ENCODE measurements at places on chromosomes 12 and 14. TPM values are rescaled to one million over a fixed set of nuclear protein-coding genes. Genes with fewer than 3 reads are reported as not detected.

- no peak for DNase-seq
Observed at GRCh38 chr14:73055251-73055650, 3.1 kb upstream of the RBM25 start.

- no peak for DNase-seq
Observed at GRCh38 chr12:92929983-92930382, 888 bp upstream of the EEA1 start.

DNA sequence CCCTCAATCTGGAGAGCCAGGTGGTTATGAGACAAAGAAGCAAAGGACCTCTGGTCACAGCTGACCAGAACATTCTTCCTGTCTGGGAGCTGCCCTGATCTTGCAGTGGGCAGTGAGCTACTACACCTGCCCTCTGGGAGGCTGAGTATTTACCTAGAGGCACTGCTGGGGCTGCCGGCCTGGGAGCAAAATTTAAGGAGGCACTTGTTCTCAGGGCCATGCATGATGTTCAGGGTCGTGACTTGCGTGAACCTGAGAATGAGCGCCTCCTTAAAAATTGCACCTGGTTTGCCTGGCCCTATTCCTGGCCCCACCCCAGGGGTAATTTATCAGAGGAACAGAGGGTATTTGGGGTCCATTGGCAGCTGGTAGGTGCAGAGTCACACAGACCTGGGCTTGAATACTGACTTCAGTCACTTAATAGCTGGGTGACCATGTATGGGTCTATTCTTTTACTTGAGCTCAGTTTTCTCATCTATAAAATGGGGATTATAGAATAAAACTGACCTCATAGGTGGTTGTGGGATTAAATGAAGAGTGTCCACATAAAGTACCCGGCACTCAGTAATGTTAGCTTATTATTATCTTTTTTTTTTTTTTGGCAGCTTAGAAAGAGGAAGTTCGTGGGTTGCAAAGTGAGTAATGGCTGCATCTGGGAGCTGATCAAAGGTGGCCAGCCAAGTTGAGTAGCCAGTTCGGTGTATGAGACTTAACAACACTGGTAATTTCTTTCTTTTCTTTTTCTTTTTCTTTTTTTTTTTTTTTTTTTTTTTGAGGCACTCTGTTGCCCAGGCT is 107.4 kb upstream of the MED13L start:
- no peak for DNase-seq

GRCh38 chr14:52546318-52546670 is 6.0 kb downstream of the TXNDC16 start:
- no peak for DNase-seq

DNA sequence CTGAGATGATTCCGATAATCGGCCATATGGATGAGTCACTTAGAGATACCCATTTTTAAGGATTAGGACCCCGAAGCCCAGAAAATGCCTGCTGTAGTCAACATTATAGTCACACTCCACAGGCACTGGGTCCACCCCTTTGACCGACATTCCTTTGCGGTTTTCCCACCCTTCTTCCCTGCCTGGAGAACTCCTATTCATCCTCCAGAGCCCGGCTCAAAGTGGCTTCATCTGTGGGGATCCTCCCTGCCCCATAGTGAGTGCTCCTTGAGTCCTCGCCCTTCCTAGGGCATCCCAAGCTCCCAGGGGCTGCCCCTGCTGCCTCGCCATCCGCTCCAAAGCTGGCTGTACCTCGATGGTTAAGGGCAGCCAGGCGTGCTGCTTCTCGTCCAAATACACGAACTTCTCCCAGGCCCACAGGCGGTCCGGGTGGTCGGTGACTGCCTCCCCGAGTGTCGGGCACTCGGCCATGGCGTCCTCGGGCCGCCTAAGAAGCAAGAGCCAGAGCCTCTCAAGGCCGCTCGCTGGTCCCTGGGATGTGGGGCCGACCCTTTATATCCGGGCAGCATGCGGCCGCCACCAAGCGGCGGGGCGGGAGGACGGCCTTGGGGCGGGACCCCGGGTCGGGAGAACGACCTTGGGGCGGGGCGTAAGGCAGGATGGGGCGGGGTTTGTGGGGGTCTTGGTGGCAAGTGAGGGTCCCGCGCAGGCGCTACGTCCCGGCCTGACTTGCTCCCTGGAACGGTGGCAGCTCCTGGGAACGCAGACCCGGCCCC is at the start of gene TCL1A:
TSS of gene TCL1A (minus strand) at position 530 of the 776 bp plus-strand sequence. CDS start at position 471, 59 bp downstream.
- no peak for DNase-seq

The RAB5B gene
- polyA plus RNA-seq, result 157 TPM

GRCh38 chr12:4112734-4113325 is 160.7 kb upstream of the CCND2 start:
- DNase-seq, result no peak

GRCh38 chr14:74308695-74309094 is 6.0 kb upstream of the ABCD4 start:
- no peak for DNase-seq

The KRT74 gene
- not detected for polyA plus RNA-seq

GRCh38 chr12:74454109-74454508 is 83.5 kb upstream of the ATXN7L3B start:
- DNase-seq, result no peak

DNA sequence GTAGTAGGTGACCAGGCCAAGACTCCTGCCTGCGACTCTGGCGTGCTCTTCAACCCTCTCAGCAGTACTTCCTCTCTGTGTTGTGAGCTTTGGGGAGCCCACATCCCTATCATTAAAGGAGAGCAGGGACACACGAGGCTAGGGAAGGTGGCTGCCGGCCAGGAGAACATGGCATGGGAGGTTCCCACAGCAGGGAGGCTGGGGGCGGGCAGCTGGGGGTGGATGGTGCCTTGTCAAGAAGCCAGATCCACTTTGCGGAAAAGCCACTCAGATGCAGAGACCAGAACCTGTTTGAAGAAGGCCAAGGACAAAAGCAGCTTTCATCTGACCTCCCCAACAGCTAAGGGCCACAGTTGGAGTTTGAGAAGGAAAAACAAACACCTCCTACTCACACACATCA is 198.6 kb downstream of the BCL11B start:
- DNase-seq, result no peak

DNA sequence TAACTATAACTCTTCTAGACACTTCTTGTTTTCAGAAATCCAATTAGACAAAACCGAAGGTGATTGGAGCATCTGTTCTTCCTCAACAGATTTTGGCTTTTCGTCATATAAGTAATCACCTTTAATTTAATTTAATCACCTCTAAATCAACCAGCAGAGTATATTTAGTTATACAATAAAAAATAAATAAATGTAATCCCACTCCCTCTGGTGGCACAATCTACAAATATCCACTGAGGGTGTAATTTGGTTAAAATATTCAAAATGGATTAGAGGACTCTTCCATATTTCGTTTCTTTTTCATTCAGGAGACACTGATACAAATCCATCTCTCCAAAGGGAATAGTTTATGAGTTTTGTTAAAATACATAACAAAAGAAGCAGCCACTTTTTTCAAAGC is 18.3 kb upstream of the SLC35F4 start:
- no peak for DNase-seq

The TAC3 gene
- 8.0 TPM for polyA plus RNA-seq

DNA sequence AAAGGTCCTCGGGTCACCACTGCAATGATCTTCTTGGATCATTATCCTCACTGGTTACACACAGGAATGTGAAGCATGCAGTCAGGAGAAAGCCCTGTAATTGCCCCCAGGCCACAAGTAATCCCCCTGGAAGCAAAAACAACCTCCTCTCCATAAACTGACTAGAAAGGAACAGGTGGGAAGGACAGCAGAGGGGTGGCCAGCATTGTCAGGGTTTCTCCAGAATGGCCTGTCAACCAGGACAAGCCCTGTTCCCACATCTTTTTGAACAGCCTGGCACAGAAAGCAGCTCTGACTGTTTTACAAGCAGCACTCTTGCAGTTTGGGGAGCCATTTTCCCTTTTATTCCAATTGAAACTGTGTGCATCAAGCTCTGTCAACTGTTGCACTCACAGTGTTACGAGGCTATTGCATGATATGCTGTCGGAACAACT is 36.1 kb downstream of the TMCC3 start:
- no peak for DNase-seq

- no peak for DNase-seq
Observed at GRCh38 chr14:99781091-99781490, 12.1 kb upstream of the EML1 start.

DNA sequence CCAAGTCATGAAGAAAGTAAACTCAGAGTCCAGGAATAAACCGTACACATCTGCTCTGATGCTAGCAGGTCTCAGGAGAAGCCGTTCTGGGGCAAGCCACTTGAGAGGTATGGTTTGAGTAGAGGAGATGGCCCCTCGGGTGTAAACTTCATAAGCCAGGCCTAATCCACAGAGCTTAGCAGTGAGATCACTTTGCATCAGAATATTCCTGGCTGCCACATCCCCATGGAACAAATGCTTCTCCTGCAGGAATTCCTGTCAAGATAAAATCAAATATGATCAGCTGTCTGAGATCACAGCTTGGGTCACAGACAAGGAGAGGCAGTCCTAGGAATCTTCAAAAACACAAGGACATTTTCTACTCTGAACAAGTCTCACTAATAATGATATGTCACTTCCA is 11.2 kb upstream of the MAGOHB start:
- no peak for DNase-seq

The MDM2 gene
- polyA plus RNA-seq, result 82.2 TPM

The TTC6 gene
- polyA plus RNA-seq, result not detected
